Smooth muscle cell of the brain vasculature (primary cell): ENCODE measurements at places on chromosomes 2 and 18.

DNA sequence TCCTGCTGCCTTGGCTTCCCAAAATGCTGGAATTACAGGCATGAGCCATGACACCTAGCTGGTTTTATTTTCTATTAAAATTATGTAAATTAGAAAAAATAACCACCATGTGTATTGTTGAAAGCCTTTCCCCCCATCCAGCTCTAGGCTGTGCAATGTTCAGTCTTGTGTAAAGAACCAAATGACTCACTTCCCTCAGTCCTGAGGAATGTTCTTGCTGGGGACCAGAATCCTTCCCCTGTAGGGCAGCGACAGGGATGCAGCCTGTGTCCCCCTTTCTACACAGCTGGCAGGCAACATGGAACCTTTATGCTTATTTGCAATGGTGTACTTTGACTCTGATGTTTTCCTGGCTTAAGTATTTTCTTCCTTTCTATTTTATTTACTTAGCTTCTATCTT lies 29.4 kb downstream of the AOX1 start:
- DNase-seq: no peak

GRCh38 chr2:47086571-47086970 lies 68.5 kb downstream of the STPG4 start:
- DNase-seq: no peak

DNA sequence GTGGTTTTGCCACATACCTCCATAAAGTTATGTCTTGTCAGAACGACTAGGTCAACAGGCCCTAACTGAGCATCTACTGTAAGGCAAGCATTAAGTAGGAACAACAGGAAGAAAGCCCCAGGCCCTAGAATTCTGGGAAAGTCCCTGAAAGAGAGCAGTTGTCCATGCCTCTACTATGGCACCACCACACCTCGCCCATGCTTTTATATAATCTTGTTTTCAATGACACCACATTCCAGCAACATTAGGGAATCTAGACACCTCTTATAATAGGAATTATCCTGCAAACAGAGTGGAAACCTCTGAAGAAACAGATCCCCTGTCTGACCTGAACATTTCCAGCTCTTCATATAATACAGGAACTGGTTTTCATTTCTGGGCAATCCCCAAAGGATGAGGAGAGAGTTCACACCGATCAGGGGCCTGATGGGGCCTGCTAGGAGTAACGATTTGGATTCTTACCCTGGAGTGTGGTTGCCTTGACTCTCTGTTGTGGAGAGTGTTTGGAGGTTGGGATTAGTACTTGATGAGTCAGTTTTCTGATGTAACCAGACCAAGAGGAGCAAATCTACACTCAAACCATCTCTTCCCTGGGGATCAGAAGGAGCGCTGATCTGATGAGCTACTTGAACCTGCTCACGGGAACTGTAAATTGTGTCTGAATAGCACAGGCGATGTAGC lies 31.9 kb upstream of the CEP68 start:
- peak; percentile 20 for DNase-seq

GRCh38 chr2:178482437-178482836 lies 2.2 kb downstream of the PLEKHA3 start:
- DNase-seq: no peak

GRCh38 chr2:18940184-18940583 lies 350.8 kb upstream of the NT5C1B start:
- no peak for DNase-seq

DNA sequence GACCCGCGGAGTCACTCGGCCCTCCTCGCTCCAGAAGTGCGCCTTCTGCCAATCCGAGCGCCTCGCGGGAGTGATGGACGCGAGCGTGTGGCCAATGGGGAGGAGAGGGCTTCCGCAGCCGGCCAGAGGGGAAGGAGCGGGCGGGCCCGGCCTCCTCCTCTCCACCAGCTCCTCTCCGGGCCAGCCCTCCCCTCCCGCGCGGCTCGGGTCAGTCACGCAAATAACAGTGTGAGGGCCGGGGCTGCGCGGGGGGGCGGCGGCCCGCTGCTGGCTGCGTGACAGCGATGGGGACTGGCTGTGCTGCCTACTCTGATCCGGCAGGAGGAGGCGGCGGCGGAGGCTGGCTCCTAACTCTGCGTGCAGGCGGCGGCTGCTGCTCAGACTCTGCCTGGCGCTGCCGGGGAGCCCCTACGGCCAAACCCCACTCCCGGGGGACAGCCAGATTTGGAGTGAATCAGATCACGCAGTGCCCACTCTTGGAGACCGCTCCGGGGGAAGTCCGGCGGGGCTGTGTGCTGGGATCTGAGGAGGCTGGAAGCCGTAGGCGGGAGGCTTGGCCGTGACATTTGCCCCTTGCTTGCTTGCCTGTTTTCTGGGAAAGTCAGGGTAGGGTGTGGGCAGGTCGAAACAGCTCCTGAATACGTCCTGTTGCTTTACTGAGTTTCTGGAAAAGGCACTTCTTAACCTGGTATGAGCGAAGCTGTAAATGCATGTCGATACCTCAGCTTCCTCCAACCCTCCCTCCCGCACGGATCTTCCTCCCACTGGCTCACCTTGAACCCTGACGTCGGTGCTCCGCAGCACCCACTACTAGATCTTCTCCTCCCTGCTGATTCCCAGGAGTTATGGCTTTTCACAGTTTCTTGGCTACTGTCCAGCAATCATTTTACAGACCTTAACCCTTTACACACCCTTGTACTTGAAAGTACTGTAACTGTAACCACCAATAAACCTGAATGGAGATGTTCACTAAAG lies 97.9 kb upstream of the SERTAD2 start:
- no peak for DNase-seq

- no peak for DNase-seq
Observed at GRCh38 chr2:160672211-160672610, 178.6 kb upstream of the RBMS1 start.
